AG09309 (cell line): ENCODE measurements at places on chromosomes 2 and 18.

DNA sequence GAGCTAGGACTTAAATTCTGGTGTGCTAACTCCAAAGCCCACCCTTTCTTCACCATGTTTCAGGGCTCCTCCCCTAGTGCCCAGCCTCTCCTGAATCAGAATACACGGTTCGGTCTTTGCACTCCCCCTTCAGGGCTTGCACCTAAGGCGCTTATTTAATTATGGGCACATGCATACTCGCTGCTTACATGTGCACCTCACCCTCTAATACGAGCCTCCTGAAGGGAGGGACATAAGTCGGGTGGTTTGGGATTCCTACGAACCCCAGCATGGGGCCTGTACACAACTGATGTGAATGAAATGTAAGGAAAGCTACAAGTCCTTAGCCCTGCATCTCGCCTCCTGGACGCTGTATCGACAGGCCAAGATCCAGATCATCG lies 435 bp downstream of the IFT172 start:
- no peak for DNase-seq

DNA sequence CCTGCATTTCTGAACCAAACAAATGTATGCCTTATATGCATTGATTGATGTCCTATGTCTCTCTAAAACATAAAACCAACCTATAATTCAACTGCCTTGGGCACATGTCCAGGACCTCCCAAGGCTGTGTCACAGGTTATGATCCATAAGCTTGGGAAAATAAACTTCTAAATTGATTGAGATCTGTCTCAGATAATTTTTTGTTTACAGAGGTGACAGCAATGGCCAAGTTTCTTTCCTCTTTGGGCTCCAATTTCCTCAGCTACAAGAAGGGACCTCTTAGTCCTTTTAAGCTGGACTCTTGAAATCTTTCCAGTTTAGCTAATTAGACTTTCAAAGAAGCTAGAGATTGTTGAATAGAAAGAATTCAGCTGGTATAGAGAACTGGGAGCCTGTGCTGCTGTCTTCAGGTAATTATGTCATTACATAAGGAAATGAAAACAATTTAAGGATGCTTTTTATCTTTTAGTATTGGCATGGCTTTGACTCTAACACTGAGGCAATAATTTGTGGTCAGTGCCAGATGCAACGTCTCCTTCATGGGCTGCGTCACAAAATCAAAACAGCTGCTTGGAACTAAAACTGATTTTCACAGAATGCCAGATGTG lies 412.1 kb upstream of the TRIB2 start:
- DNase-seq, result no peak

GRCh38 chr2:136238286-136239078 lies 120.5 kb upstream of the CXCR4 start:
- no peak for DNase-seq

DNA sequence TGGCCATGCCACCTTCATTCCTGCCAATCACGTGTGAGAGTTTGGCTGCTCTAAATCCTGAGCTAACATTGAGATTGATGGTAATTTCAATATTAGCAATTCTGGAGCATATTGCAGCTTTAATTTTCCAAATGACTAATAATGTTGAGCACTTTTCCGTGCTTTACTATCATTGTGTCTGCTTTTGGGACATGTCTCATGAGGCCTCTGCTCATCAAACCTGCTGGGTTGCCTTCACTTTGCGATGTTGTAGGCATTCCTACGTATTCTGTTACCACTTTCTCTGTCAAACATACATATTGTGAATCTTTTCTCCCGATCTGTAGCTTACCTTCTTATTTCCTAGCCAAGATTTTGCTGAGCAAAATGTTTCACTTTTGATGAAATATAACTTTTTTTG lies 466.6 kb downstream of the GALR1 start:
- DNase-seq, result no peak

DNA sequence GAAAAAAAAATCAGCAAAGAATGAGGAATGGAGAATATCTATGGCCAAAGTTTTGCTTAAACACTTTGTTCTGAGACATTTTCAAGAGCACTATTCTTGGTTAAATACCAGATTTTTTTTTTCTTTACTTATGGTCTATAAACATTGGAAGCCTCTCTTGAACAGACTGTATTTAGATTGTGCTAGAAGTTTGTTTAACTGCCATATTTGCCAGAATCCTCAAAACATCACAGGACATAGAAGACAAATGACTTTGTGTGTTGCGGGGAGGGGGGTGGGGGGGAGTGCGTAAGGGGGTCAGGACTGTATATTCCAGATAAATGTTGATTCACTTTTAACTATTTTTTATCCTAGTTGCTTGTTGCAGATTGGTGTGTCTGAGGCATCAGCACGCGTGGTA lies 262.0 kb downstream of the MEIS1 start:
- DNase-seq, result no peak

DNA sequence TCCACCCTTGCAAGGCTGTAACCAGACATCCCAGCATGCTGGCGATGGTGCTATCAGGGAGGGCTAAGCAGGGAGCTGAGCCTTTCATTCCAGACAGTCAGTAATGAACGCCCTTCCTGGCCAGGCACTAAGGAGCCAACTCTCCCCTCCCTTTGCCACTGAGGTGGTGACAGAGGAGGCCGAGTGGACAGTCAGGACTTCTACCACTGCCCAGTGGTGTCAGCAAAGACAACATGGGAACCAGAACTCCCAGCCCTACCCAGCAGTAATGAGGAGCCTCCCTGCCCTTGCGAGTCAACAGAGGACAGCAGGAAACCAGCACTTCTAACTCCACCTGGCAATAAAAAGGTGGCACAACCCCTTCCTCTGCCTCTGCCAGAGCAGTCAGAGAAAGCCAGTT lies 68.6 kb downstream of the ZAP70 start:
- DNase-seq, result no peak

DNA sequence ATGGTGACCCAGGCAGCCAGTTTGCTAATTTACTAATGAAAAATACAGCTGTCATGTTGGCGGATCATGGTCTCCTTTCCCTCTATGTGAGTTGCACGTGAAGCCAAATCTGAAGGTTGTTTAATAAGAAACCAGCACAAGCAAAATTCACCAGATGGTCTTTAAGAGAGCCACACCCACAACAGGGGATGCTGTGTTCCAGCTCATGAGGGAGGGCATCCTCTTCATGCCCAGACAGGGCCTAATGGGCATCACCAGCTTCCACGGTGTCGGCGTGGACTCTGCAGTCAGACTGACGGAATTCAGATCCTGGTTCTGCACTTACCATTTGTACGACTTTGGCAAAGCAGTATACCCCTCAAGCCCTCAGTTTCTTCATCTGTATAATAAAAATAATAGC lies 39.9 kb downstream of the TMEM247 start:
- DNase-seq, result no peak

GRCh38 chr2:231648579-231649174 lies 56.0 kb downstream of the TEX44 start:
- no peak for DNase-seq

DNA sequence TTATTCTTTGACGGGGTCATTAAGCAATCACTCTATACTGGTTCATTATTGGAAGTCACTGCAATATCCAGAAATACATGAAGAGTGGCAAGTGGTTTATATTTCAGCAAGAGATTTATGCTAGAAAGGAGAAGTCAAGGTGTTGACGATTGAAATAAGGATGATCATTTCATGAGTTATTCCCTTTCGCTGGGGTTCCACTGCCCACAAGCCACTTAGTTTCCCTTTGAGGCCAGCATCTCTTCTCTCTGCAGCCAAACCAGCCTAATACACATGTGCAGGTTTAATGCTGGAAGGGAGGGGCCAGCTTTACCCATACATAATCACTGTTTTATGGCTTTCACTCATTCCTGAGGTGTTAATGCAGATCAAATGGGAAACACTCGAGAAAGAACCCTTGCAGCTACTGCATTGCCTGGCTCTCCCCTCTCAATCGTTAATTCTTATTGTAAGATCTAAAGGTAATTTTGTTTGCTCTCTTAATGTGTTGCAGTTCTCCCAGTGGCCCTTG lies 108.4 kb downstream of the MEIS1 start:
- no peak for DNase-seq

GRCh38 chr2:55247025-55247424 lies 14.5 kb downstream of the RPS27A start:
- DNase-seq, result no peak

- DNase-seq, result no peak
Observed at GRCh38 chr2:158457092-158457825, 507 bp downstream of the PKP4 start.

DNA sequence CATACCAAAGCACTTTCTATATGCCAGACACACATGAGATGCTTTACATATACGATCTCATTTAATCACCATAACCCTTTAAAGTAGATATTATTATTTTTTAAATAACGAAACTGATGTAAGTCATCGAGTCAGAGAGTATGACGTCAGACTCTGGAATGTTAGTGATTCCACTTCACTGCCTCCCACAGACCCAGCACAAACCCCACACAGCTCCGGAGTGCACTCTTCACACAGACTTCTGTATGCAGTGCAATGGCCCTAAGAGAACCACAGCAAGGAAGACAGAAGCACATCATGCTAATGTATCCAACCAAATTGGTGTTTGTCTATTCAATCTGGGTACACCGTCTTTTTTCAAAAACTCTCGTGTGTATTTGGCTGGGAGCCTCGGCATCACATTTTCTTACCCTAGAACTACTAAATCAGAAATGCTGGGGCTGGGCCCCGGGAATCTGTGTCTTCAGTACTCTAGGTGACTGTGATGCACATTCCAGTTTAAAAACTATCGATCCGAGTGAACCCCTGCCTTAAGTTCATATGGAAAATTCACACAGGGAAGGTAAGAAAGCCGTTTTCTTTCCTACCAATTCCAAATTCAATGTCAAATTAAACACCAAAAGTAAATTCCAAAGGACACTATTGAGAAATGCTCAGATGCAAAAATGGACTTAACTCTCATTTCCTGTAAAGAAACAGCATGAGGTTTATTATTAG lies 117.7 kb upstream of the ACVR1C start:
- no peak for DNase-seq
